Caco-2 (cell line): ENCODE measurements at places on chromosomes 2 and 18.

GRCh38 chr2:68279691-68280090, 27.4 kb upstream of the PPP3R1 start:
- no peak for DNase-seq

GRCh38 chr2:17106418-17106817, 411.8 kb downstream of the RAD51AP2 start:
- DNase-seq = no peak

GRCh38 chr2:120733238-120733932, 2.3 kb upstream of the GLI2 start:
- no peak for DNase-seq

DNA sequence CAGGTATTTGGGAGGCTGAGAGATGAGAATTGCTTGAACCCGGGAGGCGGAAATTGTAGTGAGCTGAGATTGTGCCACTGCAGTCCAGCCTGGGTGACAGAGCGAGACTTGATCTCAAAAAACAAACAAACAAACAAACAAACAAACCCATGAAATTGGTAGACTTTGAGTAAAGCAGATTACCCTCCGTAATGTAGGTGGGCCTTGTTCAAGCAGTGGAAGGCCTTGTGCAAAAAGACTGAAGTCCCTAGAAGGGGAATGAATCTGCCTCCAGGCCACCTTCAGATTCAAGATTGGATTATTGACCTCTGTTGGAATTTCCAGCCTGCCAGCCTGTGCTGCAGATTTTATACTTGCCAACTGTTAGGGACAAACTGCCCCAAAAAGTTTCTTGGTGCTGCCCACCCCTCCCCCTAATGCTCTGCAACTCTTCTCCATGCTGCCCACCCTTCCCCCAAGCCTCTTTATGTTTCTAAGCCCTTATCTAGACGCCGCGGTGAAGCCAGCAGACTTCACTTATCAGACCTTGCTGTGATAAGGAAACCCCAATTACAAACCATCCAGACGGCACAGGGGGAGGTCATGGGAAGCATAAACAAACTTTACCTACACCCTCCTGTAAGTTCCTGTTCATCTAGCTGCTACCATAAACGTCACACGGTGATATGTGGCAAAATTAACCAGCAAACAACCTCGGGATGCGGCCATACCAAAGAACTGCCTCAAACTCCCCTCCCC, 17.0 kb downstream of the CYP27A1 start:
- no peak for DNase-seq

GRCh38 chr2:66110086-66110485, 324.8 kb upstream of the MEIS1 start:
- DNase-seq = no peak

DNA sequence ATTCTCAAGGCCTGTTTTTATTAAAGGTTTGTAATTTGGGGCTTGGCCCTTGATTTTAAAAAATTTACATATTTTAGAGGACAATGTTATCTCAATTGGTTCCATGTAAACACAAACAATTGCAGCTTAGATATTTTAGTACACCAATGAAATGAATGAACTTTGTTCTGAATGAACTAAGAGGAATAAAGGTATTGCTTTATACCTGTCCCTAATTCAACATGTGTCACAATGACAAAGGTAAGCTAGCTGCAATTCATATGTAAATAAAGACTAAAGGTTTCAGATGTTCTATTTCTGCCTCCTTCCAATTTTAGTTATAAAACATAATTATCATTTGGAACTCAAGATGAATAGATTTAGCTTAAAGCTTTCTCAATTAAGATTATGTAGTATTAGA, 11.4 kb downstream of the HOXD1 start:
- DNase-seq = no peak

DNA sequence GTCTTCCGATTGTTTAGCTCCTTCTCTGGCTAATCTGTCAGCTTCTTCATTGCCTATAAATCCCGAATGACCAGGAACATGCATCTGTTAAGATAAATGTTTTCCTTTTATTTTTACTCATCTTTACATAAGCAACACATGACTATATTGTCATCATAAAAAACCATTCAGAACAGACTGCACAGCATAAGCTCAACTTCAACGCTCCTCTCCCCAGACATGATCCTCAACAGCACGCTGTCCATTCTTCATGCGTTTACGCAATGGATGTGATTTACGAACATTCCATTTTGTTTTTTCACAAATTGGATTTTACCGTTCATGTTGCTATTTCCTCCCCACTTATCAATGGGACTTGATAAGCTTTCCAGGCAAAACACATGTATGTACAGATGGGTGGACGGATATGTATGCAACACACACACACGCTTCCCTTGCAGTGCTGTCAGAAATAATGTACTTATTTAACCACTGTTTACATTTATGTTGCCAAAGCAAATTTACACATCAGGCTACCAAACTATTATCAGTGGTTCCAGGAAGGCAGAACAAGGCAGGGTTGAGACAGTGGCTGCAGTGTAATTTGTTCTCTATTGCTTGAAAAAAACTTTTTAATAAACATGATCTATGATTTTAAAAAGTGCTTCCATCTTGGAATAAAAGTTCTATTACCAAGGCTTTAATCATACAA, 12.2 kb downstream of the RNASEH1 start:
- DNase-seq = no peak

DNA sequence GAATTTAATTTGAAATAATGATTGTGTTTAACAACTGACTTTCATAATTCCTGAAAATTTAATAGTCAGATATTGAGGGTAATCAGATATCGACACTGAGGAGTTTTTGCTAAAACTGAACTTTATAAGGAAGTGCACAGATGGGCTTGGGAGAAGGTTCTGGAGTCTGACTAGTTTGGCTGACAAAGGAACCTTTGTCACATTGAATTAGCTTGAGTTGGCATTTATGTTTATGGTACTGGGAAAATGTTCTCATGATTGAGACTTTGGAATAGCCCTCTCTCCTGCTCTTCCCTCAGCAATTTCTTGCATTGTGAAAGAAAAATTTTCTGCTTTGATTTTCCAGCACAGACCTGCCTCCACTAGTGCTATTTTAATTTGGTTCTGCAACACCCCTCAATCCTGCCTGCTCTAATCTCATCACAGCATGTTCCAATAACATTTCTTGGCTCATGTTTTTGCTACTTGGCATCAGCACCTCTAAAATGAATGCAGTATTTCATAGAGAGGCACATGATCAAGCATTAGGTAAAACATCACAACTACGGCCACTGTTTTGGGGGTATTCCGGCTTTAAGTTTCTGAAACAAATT, 133.9 kb upstream of the FSHR start:
- no peak for DNase-seq

GRCh38 chr2:22253171-22253570, 1129.4 kb downstream of the TDRD15 start:
- DNase-seq = no peak
